ENCODE measurements at places on chromosomes 1 and 21.

GRCh38 chr1:154584267-154584994, 16.9 kb downstream of the CHRNB2 start:
- no peak for DNase-seq

DNA sequence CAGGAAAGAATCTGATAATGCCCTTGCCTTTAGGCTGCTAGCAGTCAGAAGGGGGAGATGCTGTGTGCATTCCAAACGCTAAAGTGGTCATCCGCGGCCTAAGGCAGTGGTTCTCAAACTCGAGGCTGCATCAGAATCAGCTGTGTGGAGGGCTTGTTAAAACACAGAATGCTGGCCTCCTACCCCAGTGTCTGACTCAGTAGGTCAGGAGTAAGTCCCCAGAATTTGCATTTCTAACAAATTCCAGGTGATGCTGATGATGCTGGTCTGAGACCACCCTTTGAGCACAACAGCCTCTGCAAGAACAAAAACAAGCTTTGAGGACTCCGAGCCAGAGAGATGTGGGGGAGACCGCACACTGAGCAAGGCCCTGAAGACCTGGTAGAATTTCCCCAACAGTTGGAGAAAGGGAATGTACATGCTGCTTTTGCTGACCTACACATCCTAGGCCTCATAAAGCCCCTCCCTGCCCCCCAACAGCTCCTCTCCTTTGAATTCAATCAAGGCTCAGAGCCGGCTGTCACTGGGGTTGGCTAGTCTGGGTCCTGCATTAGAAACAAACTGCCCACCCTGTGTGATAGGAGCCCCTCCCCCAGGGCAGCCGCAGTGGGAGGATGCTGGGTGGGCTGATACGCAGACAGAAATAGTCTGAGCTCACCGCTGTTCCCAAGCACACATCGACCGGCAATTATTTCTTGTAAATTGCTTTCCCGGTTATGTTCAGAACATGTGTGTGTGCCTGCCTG, 27.1 kb downstream of the SHISAL2A start:
- no peak for DNase-seq

- no peak for DNase-seq
Observed at GRCh38 chr21:23939369-23940065, 1667.8 kb downstream of the MRPL39 start.

DNA sequence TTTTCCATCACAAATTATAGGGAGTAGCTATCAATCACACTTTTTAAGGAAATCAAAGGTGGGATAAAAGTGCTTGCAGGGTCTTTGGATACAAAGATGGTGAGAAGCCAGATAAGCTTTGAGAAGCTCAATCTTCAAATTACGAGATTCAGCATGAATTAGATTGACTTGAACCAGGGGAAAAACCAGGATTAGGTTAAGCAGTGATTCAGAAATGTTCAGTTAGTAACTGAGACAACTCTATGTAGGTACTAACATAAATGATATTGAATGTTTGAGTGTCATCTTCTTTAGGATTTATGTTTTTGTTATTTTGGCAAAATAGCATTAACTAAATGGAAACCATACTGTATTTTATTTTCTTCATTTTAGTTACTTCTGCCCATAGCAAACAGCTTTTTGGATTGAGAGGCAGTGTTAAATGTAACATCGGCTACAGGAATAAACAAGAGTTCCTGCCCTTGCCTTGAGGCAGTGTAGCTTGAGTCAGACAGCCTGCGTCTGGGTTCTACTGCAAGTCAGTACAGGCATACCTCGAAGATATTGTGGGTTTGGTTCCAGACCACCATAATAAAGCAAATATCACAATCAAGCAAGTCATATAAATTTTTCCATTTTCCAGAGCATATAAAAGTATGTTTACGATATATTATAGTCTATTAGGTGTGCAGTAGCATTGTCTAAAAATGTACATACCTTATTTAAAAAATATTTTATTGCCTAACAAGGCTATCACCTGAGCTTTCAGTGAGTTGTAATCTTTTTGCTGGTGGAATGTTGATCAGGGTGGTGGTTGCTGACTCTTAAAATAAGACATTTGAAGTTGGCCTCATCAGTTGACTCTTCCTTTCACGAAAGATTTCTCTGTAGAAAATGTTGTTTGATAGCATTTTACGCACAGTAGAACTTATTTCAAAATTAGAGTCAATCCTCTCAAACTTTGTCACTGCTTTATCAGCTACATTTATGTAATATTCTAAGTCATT, 36.9 kb upstream of the BACH1 start:
- DNase-seq = no peak

DNA sequence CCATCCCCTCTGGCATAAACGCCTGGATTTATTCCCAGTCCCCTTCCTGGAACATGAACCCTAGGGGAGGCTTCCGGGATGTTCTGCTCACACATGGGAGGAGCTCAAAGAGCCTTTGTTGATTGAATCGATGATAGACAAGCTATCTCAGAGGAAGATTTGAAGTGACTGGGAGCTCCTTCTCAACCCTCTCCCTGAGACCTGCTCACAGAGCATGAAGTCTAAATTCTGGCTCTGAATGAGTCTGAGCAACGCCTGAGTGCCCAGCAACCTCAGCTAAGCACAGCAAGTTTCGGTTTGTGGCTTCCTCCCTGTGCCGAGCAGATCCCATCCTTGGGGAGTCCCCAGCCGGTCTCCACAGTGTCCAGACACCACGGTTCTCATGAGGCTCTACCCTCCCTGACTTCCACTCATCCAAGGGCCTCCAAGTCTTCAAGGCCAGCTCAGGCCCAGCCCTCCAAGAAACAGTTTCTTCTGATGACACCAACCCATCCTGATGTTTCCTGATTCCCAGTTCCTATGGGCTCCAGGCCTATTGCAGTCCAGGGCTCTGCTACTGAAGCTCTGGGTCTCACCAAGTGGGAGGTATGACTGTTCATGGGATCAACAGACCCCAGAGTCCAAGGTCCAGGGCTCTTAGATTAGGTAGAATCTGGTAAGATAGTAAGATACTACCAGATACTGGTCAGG, 190.8 kb downstream of the DYRK1A start:
- DNase-seq = no peak

- DNase-seq = no peak
Observed at GRCh38 chr1:171506525-171507304, 21.4 kb downstream of the PRRC2C start.

DNA sequence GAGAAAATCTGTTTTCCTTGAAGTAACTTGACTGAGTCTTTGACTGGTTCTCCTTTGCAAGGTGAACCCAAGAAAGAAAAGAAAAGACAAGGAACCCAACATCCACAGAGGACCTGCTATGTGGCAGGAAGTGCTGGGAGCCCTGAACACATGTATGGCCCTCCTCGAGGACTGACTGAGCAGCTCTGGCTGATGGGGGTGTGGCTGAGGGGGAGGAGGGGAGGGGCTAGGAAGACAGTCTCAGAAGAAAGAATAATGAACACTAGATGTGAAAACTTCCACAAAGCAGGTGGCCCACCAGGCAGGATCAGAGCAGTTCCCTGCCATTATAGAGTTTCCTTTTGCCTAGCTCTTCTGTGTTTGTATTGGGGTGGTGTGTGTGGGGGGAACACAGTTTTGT, 26.1 kb downstream of the NENF start:
- DNase-seq = no peak

DNA sequence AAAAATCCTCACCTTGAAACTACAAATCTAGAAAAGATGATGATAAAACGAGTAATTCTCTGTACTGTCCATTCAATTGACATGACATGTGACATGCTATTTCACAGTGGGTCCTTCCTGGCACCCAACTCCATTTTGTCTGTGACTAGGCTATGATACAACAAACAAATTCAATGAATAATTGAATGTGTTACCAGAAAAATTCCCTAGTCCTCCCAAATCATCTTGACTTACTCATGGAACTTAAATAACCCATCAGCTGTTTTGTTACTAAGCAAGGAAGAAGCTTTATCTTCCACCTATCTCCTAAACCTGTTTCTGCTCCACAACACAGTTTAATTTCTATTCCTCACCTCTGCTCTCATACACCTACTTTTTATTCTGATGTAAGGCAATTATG, 30.4 kb downstream of the B3GALNT2 start:
- no peak for DNase-seq

- DNase-seq = no peak
Observed at GRCh38 chr1:200945111-200945510, 50.4 kb downstream of the INAVA start.

DNA sequence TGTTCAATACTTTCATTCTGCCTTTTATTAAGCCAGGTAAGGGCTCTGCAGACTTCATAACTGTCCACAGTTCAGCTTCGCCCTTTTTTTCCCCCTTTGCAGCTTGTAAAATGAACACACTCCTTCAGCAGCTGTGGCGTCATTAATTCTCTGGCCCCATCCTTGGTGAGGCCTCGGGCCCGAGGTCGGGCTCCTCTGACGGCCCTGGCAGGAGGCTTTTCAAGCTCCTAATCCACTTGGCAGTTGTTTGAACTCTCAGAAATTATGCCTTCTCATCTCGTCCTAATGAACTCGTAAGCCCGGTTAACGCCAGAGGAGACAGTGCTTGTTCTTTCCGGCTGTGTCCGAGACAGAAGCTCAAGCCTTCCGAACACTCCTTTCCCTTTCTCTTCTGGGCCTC, 18.1 kb upstream of the EPHA8 start:
- DNase-seq = no peak

DNA sequence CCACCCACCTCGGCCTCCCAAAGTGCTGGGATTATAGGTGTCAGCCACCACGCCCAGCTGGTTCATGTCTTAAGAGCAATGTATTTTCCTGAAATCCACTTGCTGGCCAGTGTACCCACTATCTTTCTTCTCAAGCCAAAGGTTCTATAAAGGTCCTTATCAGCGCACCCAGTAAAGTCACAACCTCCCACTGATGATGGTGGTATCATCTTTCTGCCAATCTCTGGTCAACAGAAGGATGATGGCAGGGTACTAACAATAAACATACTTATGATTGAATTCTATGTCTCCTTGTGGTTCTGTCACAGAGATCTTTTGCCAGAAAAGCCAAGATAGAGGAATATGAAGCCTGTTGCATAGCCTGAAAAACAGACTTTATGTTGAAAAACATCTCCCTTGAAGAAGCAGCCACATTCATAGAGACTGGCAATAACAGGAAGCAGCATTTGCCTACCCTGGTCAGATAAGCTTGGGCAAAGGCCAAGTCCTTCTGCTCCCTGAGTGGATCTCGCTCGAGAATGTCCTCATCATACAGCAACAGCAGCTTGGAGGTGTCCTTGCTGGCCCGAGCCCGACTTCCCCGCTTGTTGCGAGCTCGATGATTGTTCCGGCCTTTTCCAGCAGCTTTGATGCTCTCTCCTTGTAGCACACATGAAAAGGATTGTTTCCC, 73.0 kb downstream of the DAP3 start:
- DNase-seq = no peak

DNA sequence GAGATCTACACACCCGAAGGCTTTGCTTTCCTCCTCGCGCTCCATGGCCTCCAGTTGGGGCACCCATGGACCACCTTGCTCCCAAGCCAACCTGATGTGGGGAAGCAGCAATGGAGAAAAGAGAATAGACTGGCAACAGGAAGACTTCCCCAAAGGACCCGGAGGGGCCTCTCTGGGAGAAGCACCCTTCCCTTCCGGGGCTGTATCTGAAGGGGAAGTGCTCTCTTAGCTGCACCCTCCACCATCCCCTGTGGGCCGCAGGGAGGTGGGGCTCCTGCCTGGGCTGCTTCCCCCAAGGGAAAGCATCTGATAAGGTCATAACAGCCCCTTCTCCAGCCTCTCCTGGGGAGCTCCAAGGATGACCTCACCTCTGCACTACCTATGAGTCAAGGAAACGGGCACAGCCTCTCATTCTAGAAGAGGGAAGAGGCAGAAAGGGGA, 100.2 kb downstream of the RIPK4 start:
- DNase-seq = no peak

- no peak for DNase-seq
Observed at GRCh38 chr1:225418059-225418458, 9.8 kb downstream of the LBR start.

GRCh38 chr1:162276493-162276892, 100.2 kb downstream of the SPATA46 start:
- DNase-seq = no peak

- no peak for DNase-seq
Observed at GRCh38 chr1:86832433-86832832, 81.5 kb downstream of the SELENOF start.

GRCh38 chr1:101043776-101044175, 18.2 kb upstream of the DPH5 start:
- no peak for DNase-seq

DNA sequence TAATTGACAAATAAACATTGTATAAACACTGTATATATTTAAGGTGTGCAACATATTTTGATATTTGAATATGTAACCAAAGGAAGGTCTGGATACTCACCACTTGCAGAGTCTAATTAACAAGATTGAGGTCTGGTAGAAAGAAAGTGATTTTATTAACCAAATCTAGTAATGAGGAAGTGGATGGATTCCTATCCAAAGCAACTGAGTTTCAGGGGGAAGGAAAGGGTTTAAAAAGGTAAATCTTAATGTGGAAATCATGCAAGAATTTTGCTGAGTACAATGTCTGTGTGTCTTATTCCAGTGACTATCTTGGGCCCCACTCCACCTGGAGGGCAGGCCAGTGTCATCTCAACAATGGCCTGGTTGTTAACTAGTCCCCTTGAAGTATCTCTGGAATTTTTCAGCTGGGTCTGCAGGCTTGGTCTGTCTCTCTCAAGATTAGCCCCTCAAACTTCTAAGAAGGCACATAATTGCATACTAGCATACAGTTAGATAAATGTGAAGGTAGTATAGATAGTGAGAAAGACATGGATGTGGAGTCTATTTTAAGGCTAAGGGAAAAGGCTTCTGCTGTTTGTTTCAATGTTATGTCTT, 262.7 kb upstream of the RGS18 start:
- DNase-seq = no peak

DNA sequence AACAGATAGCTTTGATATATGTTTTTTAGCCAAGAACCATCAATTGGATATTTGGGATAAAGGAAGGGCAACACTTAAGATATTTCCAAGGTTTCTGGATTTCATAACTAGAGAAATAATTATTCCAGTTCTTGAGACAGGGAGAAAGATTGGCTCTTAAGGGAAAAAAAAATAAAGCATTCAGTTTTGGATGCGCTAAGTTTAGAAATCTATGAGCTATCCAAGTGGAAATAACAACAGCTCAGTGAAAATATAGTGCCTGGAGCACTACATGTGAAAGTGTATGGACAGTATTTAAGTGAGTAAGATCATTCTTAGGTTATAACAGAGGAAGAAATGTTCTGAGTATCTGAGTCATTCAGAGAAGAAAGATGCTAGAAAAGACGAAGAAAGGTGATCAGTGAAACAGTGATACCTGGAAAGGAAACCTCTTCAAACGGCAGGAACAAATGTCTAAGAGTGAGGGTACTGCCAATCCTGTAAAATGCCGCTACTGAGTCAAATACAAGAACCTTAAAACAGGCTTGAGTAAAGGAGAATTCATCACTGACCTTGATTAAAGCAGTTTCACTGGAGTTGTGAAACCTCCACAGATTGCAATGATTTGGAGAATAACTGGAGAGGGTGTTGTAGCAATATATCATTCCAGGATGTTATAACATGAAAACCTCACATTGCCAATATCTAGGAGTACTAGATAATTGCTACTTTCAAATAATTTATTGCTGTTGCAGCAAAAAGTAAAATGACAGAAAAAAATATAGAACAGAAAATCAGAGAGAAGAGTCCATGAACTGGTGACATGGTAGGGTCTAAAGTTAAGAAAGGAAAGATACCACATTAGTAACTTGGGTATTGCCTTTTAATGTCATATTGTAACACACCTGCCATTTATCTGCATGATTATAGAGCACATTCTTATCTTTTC, 482.1 kb upstream of the RGS18 start:
- DNase-seq = no peak

All from stimulated activated CD4-positive, alpha-beta T cell treated with anti-CD3 and anti-CD28 coated beads, Interleukin-15, amount 100 ng/mL, for 48 hours (primary cell).